ENCODE measurements at places on chromosomes 11 and 22. TPM values are rescaled to one million over a fixed set of nuclear protein-coding genes. Genes with fewer than 3 reads are reported as not detected.
A peak's percentile ranks its signal among the peaks of the same experiment; 100 is the strongest.

- DNase-seq: no peak
Measured at GRCh38 chr11:8288824-8289491, 25.3 kb upstream of the LMO1 start.

- no peak for DNase-seq
Measured at GRCh38 chr11:95134491-95134890, 44.8 kb downstream of the ENDOD1 start.

DNA sequence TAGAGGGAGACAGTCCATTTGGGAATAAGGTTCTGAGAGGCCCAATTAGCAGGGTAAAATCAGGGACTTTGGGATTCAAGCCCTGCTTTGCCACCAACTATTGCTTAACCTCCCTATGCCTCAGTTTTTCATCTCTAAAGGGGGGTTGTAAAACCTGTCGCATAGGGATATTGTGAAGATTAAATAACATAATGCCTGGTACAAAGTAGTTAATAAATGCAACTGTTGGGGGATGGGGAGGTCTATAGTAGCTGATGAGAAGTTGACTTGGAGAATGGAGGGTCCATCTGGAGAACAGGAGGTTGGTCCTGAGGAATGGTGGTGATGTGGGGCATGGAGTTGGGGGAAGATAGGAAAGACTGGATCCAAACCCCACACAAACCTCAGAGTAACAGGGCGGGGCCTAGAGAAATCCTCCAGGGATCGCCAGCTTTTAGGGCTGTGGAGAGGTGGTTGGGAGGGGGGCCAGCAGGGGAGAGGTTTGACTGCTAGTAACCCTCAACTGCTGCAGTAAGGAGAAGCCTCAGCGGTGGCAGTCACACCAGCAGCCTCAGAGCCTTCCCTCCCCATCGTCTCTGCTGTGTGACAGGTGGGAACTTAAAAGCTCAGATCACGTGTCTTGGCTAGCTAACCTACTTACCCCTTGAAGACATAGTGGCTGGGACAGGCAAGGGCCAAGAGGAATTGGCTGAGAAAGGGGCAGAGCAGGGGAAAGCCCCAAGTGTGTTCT, 1.1 kb upstream of the ABCG4 start:
- no peak for DNase-seq

FXYD2 gene
- total RNA-seq: 28.0 TPM

PGR gene
- not detected for total RNA-seq

- DNase-seq: no peak
Measured at GRCh38 chr22:46162285-46162684, 12.0 kb downstream of the PPARA start.

GRCh38 chr11:856397-856796, 13.7 kb downstream of the TSPAN4 start:
- DNase-seq: no peak

CAT gene
- 37.4 TPM for total RNA-seq

GRCh38 chr11:126185259-126186024, 26.0 kb downstream of the RPUSD4 start:
- DNase-seq: no peak

- no peak for DNase-seq
Measured at GRCh38 chr22:49713003-49713402, 114.7 kb downstream of the BRD1 start.

DNA sequence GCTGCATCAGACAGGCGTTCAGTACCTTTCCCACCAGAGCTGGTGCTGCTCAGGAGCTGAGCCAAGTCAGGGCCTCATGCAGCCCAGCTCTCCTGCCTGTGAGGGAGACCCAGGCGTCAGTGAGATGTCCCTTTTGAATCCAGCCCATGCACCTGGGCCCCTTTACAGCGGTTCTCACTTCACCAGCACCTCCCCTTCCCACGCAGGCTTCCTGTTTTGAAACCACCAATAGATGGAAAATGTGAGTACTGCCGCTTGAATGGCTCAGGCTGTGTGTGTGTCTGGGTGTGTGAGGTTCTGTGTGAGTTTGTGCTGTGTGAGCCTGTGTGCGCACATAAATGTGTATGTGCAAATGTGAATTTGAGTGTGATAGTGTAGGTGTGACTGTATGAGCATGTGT, 88.4 kb downstream of the UBASH3B start:
- DNase-seq: peak; percentile 70

FAM118A gene
- total RNA-seq: 71.9 TPM

ATG2A gene
- 34.5 TPM for total RNA-seq

Measured in activated naive CD8-positive, alpha-beta T cell treated with anti-CD3 and anti-CD28 coated beads, Interleukin-2, amount 10 ng/mL, durations not matched to agents 7 days and 5 days (primary cell).